Heart right ventricle (tissue), 16 donors: ENCODE measurements at places on chromosomes 4 and X.

- DNase-seq, result no peak
Measured at GRCh38 chrX:121365572-121366161, 318.3 kb downstream of the GLUD2 start.

- DNase-seq, result no peak
Measured at GRCh38 chr4:183478123-183478522, 26.7 kb upstream of the ING2 start.

DNA sequence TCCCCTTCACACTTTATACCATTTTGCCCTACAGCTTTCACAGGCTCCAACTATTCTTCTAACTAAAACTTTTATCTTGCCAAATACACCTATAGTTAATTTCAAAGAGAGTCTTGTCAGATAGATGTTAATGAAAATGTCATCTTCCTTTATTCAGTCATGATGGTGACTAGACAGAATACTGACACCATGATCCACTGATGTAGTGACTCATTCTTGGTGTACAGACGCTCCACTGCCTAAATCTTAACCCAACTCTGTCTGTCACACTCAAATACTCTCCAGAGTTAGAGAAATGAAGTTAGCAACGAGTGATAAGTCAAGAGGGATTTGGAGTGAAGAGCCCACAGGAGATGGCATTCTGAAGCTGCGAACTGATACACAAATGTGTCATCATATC, 32.1 kb upstream of the HDAC8 start:
- no peak for DNase-seq

- DNase-seq, result no peak
Measured at GRCh38 chr4:108529984-108530905, 90.1 kb upstream of the RPL34 start.

- no peak for DNase-seq
Measured at GRCh38 chrX:50002067-50002714, 79.8 kb downstream of the CLCN5 start.

GRCh38 chrX:18828832-18829404, 121.5 kb downstream of the PPEF1 start:
- DNase-seq, result no peak

DNA sequence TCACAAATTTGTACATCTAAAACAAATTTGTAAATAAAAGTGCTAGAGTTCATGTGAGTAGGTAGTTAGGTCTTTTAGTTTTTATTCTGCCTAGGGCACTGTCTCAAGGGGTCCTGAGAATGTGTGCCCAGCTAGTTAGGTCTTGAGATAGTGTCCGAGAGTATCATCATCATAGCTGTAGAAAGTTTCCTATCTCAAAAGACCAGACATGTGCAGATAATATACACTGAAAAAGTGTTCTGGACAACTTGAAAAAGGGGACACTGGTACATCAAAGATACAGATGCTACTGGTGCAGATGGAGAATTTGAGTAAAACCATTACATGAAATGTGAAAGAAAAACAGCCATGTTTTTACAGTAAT, 1.8 kb upstream of the ZCCHC4 start:
- no peak for DNase-seq

DNA sequence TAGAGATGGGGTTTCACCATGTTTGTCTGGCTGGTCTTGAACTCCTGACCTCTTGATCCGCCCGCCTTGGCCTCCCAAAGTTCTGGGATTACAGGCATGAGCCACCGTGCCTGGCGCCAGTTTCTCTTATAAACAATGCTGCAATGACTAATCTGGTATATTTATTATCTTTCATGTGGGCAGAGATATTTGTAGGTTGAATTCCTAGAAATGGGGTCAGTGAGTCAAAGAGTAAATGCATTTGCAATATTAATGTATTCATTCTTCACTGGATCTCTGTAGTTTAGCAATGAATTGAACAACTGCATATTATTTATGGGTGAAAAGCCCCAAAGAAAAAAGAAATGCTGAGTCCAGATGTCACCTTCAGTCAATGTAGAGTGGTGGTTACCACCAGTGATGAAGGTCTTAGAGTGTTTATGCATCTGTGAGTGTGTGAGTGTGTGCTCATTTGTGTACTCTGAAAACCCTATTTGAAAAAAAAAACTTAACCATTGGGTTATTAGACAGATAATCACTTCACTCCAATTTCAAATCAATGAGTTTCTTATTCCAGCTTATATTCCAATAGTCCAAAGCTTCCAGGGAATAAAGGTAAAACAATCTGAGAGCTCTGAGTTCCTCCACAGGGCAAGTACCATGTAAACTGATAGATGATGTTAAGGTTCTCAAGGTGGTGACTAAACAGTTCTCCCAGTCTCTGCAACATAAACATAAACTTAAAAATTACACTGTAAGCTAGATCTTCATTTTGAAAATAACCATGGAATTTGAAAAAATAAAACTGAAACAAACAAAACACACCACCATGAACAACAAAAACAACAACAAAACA, 22.6 kb upstream of the CD38 start:
- no peak for DNase-seq

GRCh38 chrX:79268788-79269187, 98.3 kb downstream of the ITM2A start:
- DNase-seq, result no peak

- no peak for DNase-seq
Measured at GRCh38 chrX:50941638-50942037, 31.1 kb downstream of the BMP15 start.

GRCh38 chr4:103073792-103074438, 2.6 kb downstream of the SLC9B2 start:
- DNase-seq, result no peak

DNA sequence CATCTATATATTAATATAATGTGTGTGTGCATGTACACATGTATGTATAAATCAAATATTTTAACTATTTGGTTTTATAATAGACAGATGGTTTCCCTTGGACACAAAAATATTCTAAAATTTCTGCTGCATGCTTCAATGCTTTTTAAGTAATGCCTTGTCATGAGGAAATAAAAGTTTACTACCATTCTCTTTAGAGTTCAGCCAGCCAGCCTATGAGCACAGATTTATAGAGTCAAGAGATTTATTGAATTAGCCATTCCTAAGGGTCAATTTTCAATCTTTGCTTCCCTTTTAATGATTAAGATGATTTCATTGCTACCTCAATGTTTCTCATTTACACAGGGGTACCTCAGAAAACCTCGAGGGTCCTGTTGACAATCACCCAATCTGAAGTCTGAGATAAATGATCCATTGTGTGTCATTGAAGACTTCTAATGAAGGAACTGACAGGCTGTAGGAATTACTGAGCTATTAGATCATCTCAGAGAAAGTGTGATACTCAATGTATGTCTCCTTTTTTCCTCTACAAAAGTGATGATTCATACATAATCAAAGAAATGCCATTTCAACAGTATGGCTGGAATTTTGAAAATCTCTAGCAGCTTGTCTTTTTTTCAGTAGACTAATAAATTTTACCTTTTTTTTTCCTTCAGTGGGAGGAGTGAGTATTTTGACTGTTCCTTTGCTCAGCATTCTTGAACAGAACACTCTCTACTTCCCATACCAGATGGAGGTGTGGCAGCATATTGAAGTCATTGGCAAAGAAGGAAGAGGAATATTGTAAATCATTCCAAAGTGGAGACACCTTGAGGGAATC, 222.6 kb upstream of the PCDH18 start:
- DNase-seq, result no peak

GRCh38 chr4:17812125-17812524, 1.3 kb downstream of the NCAPG start:
- no peak for DNase-seq

GRCh38 chr4:119197772-119198212, 14.7 kb upstream of the USP53 start:
- DNase-seq, result no peak

- no peak for DNase-seq
Measured at GRCh38 chr4:141560056-141560455, 76.3 kb upstream of the IL15 start.

GRCh38 chr4:105022811-105023667, 123.6 kb upstream of the TET2 start:
- DNase-seq, result no peak

- DNase-seq, result no peak
Measured at GRCh38 chr4:25171201-25171865, 11.1 kb upstream of the SEPSECS start.
